Activated naive CD4-positive, alpha-beta T cell treated with anti-CD3 and anti-CD28 coated beads, Interleukin-2, amount 50 U/mL, for 72 hours (primary cell): ENCODE measurements at places on chromosomes 16 and 17.

DNA sequence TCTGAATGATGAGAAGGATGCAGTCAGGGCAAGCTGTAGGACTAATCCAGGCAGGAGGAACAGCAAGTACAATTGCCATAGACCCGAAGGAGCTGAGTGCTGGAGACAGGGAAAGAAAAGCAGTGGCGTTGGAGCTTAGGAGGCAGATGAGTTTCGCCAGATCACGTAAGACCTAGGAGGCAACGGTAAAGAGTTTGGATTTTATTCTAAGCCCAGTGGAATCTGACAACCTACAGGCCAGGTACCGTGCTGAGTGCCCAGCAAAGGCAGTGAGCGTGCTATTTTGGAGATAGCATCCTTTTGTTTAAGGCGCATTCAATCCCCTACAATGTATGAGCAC, 1.2 kb downstream of the USP43 start:
- no peak for DNase-seq

GRCh38 chr17:81200695-81201580, 21.8 kb downstream of the CEP131 start:
- DNase-seq, result no peak

GRCh38 chr16:2170080-2170479, 14.5 kb downstream of the TRAF7 start:
- DNase-seq, result no peak

DNA sequence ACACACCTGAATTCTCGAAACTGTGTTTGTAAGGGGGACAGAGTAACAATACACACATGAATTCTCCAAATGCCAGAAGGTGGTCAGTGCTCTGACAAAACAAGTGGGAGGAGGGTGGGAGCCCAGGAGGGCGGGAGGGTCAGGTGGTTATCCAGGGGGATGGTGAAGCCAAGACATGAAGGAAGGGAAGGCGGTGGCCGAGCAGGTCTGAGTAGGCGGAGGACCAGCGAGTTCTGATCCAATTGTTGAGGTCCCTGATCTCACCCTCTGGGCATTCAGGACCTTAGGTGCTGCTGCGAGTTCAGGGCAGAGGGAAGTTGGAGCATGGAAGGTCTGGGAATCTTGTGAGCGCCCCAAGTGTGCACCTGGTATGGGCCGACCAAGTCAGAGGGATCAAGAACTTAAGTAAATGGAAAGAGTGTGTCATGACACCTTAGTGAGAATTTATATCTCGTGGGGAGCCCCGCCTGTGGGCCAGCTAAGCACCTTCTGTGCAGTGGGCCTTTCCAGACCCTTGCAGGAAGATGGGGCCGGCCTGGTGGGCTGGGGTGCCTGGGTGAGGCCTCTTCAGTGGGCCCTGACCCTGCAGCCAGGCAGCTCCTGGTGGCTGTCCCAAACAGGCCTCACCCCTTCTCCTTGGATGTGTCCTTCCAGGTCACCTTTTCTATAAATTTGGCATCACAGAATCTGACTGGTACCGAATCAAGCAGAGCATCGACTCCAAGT, 86.1 kb downstream of the NPIPB11 start:
- no peak for DNase-seq

- no peak for DNase-seq
Observed at GRCh38 chr17:57869617-57870282, 19.9 kb upstream of the MRPS23 start.

- no peak for DNase-seq
Observed at GRCh38 chr17:1976000-1976682, 49.0 kb downstream of the RTN4RL1 start.
